ENCODE measurements at places on chromosomes 6 and 20. TPM values are rescaled to one million over a fixed set of nuclear protein-coding genes. Genes with fewer than 3 reads are reported as not detected.

DNA sequence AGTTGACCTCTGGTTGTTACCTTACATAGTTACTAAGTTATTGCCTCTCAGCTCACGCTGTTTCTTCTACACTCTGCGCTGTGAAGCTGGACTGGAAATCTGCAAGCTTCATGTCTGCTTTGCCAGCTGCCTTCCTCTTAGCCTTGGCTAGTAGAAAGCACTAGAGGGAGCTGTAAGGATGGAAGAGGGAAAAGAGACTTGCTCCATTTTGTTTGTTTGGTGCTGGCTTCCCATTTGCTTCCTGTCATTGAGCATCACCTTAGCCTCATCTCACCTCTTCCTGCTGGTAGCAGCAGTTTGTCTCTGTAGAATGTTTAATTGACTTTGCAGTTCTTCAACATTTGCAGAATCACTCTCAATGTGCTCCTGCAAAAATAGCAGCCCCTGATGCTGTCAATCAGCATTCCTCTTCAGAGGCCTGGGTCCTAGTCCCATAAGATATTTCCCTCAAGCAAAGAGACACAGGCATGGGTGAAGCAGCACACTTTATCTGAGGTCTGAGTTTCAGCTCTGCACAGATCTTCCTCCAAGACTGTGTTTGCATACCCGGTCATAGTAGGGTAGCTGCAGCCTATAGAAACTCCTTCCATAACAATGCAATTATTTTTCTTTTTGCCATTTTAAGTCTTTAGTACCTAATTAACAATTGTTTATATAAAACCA lies 302.2 kb upstream of the EPHA7 start:
- DNase-seq = no peak

GRCh38 chr6:39558591-39559190 lies 166.5 kb downstream of the KIF6 start:
- no peak for DNase-seq

GRCh38 chr20:58719258-58719657 lies 26.7 kb downstream of the NPEPL1 start:
- peak; percentile 5 for DNase-seq

DNA sequence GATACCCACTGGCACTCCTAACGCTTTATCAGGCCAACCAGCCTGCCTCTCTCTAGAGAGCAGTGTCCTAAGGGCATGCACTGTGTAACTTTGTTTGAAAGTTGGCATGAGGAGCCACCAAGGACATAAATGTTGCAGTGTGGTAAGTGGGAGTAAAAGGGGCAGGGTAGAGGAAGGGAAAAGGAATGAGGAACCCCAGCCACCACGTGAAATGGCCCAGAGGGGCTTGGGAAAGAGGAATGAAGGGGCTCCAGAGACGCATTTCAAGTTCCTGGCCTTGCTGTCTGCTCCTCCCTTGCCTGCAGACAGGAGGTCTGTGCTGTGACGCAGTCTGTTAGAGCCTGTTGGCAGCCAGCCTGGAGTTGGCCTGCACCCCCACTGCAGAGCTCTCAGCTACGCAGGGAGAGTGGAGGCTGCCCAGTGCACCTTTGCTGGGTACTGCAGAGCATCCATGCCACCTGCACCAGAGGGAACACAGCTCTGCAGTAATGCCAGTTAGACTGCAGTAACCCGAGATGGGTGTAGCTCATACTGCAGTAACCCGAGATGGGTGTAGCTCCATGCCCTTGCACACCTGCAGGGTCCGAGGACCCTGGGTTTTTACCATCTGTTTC lies 86.8 kb upstream of the SNAP25 start:
- DNase-seq = no peak

DNA sequence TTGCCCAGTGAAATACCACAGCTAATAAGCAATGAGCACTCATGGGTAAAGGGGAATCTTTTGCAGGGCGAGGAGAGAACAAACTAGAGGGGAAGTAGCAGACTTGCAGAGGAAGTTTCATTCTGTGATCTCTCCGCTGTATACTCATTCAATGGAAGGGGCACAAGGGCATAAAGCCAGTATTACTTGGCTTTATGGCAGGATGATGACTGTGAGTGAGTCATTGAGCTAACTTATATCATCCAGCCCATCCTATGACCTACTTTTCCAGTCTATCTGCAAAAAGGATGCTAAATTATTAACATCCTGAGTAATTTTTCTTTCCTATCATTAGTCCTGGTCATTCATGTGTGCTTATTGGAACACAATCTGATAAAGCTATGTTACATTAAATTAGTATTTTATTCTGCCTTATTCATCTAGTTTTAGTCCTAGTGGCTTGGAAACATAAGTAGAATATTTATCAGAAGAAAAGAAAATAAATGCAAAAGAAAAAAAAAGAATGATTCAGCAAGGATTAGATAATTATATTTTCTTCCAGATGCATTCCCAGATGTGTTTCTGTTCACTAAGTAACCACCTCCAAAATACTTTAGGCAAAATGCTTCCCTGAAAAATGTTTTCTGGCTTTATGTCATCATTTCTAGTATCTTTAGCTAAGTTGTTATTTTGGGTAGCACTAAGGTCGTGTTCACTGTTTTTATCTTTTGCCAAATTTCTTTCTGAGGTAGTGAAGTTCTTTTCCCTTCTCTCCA lies 471.7 kb downstream of the CDKAL1 start:
- DNase-seq = no peak

DNA sequence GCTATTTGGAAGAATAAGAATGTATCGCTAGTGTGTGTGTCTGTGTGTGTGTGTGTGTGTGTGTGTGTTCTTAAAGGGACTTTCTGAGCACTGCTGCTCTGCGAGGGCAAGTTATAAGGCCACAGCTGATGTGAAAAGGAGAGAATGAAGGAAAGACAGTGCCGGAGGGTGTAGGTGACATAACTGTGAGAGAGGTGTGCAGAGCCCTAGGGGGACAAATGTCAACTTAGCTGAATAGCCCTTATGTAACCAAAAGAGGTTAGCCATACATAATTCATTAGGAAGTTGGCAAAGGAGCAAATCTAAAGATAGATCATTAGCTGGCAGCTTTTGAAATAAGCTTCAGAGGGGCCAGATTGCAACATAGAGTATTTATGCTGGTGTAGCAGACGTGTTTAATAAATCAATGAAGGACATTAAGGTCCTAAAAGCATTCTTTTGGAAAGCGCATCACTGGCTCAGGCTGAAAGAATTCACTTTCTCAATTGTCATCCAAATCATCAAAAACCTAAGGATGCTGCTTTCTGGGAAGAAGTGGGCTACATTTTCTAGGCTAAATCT lies 81.0 kb downstream of the NDUFAF5 start:
- DNase-seq = no peak

GRCh38 chr6:82766476-82766875 lies 299.2 kb downstream of the UBE3D start:
- no peak for DNase-seq

DNA sequence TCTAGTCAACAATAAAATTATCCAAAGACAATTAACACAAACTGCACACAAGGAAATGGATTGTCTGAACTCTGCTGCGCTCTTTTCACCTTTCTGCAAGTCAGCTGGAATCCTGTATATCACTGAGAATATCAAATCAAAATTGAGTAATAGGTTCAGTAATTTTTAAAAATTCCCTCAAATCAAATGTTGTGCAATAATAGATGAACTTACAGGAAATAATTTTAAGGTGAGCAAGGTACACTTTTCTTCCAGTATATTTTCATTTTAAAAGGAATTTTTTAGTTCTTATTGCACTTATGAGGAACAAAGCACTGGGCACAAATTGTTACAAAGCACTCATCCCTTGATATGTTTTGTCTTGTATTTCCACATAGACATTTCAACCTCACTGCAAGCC lies 1.2 kb downstream of the SAYSD1 start:
- no peak for DNase-seq

GRCh38 chr6:3697609-3698008 lies 53.9 kb downstream of the PXDC1 start:
- DNase-seq = no peak

GRCh38 chr6:35015476-35015875 lies 125.7 kb downstream of the TCP11 start:
- no peak for DNase-seq

DNA sequence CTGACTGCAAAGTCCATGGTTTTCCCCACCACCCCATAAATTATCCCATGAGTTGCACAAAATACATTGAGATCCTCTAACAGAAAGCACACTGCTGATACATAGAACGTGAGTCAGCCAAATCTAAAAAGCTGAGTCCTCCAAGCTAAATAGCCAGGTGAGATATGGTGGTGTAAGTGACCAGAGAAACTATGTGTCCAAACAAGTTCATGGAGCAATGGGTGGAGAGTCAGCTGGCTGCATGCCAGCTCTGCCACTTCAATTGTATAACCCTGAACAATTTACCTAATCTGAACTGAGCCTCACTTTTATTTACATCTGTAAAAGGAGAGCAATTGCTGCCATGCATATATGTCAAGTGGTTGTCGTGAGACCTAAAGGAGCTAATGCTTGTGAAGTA lies 9.7 kb downstream of the SNAP25 start:
- no peak for DNase-seq

- DNase-seq = no peak
Observed at GRCh38 chr20:34915131-34915530, 38.7 kb downstream of the ACSS2 start.

DNA sequence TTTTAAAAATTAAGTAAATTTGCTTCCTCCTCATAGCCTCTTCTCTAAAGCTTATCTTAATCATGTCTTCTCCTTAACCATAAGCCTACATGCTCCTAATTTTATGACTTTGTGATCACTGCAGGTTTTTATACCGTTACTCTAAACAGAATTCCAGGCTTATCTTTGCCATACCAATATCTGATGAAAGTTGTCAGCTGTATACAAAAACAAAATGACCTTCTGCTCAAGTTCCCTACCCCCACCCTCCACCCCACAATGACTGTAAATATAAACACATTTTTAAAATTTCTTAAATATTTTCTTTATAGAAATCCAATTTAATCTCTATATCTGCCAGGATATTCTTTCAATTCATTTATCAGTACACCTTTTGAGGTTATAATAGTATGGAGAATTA lies 60.5 kb upstream of the SGK1 start:
- DNase-seq = no peak

GRCh38 chr6:16694781-16695578 lies 66.3 kb downstream of the ATXN1 start:
- no peak for DNase-seq

- DNase-seq = no peak
Observed at GRCh38 chr6:1242446-1242845, 69.5 kb upstream of the FOXQ1 start.

- DNase-seq = no peak
Observed at GRCh38 chr20:10645205-10645570, 28.6 kb downstream of the JAG1 start.

DNA sequence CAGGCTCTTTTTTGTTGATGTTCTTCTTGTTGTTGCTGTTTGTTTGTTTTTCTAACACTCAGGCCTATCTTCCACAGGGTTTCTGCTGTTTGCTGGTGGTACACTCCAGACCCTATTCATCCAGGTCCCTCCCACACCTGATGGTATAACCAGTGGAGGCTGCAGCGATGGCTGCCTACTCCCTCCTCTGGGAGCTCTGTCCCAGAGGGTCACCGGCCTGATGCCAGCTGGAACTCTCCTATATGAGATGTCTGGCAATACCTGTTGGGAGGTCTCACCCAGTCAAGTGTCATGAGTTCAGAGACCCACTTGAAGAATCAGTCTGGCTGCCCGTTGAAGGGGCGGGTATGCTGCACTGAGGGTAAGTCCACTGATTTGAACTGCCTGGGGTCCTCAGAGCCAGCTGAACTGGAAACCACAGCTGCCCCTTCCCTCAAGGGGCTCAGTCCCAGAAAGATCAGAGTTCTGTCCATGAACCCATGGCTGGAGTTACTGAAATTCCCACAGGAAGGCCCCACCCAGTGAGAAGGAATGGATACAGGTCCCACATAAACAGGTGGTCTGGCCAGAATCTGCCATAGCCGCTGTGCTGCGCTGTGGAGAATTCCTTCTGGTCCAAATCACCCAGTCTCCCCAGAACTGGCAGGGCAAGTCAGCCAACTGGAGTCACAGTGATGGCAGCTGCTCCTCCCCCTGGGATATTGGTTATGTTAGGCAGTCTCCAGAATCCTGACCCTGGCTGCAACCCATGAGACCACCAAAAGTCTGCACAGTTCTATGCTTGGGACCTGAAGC lies 664.4 kb downstream of the FRK start:
- DNase-seq = no peak

DNA sequence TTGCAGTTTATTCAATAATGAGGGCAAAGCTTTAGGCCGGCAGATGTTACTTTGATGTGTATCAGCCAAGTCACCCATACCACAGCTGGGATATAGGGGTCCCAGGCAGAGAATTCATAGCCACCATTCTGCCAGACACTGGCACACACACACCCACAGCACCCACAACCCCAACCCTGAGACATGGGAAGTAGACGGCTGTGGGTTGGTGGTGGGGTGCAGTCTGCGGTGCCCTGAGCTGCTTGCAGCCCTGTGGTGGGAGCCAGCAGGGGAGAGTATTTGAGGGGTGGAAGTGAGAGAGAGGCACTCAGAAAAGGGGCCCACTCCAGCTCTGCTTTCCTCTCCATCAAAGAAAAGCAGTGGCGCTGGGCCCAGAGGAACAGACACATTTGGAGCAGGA lies 125.3 kb downstream of the FOXO3 start:
- DNase-seq = no peak

- no peak for DNase-seq
Observed at GRCh38 chr6:168343239-168344150, 23.9 kb upstream of the DACT2 start.

The TRIM15 gene
- total RNA-seq = not detected

The SMIM26 gene
- total RNA-seq = 73.4 TPM

The SMOC2 gene
- total RNA-seq = not detected
